Stimulated activated CD8-positive, alpha-beta memory T cell treated with anti-CD3 and anti-CD28 coated beads, Interleukin-4, amount 100 ng/mL, for 24 hours (primary cell): ENCODE measurements at places on chromosomes 12 and 14.

- no peak for DNase-seq
These were observed 29.3 kb downstream of the HMGA2 start for GRCh38 chr12:65853489-65854157.

GRCh38 chr12:116314477-116314876 is 37.0 kb upstream of the MED13L start:
- no peak for DNase-seq

DNA sequence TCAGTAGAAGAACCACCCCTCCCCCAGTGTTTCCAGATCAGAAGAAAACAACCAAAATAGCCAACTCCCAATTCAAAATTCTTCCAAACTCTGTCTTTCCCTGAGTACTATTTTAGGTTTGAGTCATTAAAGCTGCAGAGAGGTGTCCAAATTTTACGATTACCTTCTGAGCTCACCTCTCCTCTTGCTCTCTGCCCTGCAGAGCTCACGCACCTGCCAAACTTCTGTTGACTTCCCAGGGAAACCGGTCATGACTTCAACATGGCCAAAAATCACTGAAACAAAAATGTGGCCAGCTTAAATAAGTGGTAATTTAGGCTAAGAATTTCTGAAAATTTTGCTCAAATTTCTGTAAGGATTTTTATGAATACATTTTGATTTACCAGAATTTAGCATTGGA is 70.9 kb upstream of the OTX2 start:
- no peak for DNase-seq

DNA sequence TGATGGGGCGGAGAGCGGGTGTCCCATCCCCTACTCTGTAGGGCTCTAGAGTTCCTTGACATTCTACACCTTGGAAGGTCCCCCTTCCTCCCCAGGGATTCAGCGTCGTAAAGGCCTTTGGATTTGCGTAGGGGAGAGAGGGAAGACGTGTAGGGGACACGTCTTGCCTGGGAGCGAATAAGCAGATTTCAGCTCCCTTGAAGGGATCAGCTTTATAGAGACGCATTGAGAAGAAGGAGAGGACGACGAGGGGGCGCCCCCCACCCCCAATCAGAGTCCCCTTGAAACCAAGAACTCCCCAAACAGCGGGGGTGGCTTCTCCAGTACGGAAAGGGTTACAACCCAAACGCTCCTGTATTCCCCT is 324 bp downstream of the CALCOCO1 start:
- DNase-seq, result no peak

- no peak for DNase-seq
These were observed 10.8 kb downstream of the PROX2 start for GRCh38 chr14:74865156-74865555.

GRCh38 chr12:15600223-15600935 is 188.8 kb downstream of the EPS8 start:
- no peak for DNase-seq

DNA sequence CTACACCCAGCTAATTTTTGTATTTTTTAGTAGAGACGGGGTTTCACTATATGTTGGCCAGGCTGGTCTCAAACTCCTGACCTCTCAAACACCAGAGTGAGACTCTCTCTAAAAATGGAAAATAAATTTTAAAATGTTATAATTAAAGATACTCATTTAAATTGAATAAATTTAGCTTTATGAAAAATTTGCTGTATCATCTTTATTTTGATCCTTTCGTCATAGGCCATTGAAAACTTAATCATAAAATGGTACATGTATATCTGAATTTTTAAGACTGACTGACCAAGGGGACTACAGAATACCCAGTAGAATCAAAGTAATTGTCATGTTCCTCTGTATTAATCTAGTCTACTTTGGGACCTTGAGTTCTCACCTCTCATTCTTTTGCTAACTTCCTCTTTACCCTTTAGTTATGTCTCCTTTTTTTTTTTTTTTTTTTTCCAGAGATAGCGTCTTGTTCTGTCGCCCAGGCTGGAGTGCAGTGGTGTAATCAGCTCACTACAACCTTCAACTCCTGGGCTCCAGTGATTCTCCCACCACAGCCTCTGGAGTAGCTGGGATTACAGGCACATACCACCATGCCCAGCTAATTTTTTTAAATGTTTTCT is 9.5 kb downstream of the RAB5B start:
- no peak for DNase-seq
